Stimulated activated CD4-positive, alpha-beta T cell treated with anti-CD3 and anti-CD28 coated beads, Interleukin-4, amount 100 ng/mL, for 24 hours (primary cell): ENCODE measurements at places on chromosomes 6 and 20.

DNA sequence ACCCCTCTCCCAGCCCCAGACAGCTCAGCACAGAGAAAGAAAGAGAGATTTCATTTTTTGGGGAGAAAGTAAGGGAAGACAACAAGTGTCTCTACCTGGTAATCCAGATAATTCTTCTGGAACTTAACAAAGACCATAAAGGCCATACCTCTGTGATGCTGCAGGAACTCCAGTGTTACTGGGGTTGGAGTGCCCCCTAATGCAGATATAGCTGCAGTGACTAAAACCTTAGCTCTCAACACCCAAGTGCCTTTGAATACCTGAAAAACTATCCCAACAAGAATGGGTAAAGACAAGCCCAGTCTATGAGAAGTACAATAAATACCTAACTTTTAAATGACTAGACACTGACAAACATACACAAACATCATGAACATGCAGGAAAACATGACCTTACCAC lies 365.3 kb upstream of the PTCHD4 start:
- DNase-seq: no peak

- peak; percentile 81 for DNase-seq
Measured at GRCh38 chr6:163414117-163414945, at the start of gene QKI. QKI (plus strand) TSS chr6:163414718; CDS start chr6:163415194, 476 bp downstream.

GRCh38 chr6:16316741-16317251 lies 78.4 kb downstream of the GMPR start:
- DNase-seq: peak; percentile 33

DNA sequence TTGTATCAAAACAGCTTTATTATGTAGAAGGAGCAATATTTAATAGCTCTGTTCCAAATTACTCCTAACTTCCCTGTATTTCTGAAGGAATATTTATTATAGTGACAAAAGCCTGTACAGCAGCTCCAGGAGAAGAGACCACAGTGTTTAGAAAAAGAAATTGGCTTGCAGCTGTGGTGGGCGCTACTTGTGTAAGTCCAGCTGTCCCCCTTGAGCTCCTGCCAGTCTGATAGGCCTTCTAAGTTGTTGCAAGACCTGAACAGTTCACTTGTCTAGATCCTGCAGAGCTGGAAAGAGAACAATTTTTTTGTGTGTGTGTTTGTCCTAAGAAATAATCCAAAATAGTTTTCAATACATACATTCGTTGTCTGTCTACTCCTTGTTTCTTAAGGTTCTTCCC lies 86.6 kb downstream of the JARID2 start:
- DNase-seq: no peak

GRCh38 chr20:11354846-11355245 lies 562.8 kb upstream of the BTBD3 start:
- DNase-seq: no peak

DNA sequence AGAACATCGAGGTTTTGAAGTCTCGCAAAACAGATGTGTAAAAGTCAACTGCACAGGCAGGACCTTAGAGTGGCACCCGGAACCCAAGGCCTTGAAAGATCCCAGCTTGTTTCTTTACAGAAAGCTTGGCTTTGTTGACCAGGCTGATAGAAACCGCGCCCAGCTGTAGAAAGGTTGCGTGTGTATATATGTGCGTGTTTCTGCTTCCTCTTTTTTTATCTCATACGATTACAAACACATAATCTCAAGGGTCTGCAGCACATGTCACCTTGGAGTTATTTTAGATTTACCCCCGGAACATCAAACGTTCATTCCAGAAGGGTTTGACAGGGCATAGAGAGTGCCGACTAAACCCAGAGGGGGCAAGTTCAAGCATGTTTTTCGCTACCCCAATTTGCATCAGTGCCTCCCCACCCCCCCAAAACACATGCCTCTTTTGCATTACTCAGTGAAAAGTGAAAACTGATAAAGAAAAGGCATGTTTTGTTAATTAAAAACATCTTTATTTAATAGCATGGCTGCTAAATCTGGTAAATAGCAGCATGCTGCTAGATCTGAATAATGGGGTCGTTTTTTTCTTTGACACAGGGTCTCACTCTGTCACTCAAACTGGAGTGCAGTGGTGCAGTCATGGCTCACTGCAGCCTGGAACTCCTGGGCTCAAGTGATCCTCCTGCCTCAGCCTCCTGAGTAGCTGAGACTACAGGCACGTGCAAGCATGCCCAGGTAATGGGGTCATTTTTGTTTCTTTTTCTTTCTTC lies 33.2 kb upstream of the NCOA3 start:
- no peak for DNase-seq

- DNase-seq: no peak
Measured at GRCh38 chr20:50197463-50198179, 7.0 kb downstream of the CEBPB start.

GRCh38 chr20:61733891-61734732 lies 331.6 kb downstream of the TAF4 start:
- no peak for DNase-seq

DNA sequence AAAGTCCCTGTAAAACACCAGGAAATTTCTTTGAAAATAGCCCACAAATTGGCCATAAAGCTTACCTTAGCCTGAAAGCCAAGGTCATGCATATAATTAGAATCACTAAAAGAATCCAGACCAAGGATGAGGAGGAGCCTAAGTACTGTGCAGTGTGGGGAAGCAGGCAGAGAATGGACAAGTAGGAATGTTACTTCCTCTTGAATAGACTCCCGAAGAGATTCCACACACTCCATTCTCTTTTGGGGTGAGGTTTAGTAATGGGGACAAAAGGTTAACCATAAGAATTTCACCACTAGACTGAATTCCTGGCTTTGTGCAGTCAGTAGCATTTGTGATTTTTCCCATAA lies 27.5 kb upstream of the MARCKS start:
- no peak for DNase-seq

- DNase-seq: no peak
Measured at GRCh38 chr20:19973961-19974629, 43.1 kb upstream of the NAA20 start.

- DNase-seq: no peak
Measured at GRCh38 chr6:35055891-35056290, 85.2 kb downstream of the TCP11 start.

- peak; percentile 96 for DNase-seq
Measured at GRCh38 chr20:56468316-56469076, at the start of gene RTF2. RTF2 (plus strand) TSS chr20:56468627; CDS start chr20:56468698, 71 bp downstream.
